ENCODE measurements at places on chromosomes 16 and 17.

GRCh38 chr17:69552986-69553667 lies 138.6 kb downstream of the MAP2K6 start:
- DNase-seq = no peak

GRCh38 chr16:81198635-81199034 lies 39.9 kb upstream of the BCO1 start:
- DNase-seq = no peak

GRCh38 chr17:63626551-63627180 lies 4.4 kb downstream of the MAP3K3 start:
- no peak for DNase-seq

- no peak for DNase-seq
Observed at GRCh38 chr17:80779336-80779735, 212.3 kb upstream of the CHMP6 start.

DNA sequence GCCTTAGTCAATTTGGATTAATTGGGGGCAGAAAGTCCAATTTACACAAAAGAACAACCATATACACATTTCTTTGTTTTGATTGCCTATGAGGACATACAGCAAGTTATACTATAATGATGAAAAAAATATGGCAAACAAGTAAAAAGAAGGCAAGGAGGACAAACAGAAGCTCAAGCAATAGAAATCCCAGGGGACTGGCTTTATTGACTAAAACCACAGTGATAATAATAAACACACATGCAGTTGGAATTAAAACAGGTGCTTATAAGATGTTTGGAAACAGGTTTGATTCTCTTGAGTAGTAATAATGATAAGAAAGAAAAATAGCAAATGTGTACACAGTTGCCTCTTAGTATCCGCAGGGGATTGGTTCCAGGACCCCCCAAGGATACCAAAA lies 176.4 kb downstream of the SHISA9 start:
- DNase-seq = no peak

- peak; percentile 20 for DNase-seq
Observed at GRCh38 chr17:45740553-45741330, 43.4 kb upstream of the CRHR1 start.

DNA sequence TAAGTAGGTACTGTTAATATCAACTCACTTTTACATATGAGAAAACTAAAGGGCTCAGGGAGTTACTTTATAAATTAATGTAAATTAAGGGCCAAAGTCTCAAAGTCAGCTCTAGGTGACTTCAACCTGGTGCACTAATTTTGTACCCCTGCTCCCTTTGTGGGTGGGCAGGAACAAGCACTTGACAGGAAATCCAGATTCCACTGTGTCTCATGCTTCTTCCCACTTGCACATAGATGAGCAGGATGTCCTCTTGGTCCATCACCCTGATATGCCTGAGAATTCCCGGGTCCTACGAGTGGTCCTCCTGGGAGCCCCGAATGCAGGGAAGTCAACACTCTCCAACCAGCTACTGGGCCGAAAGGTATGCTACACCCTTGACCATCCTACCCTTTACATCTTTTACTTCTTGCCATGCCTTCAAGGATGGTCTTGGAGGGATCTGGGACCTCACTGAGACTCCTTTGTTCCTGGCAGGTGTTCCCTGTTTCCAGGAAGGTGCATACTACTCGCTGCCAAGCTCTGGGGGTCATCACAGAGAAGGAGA lies 1.3 kb downstream of the ERAL1 start:
- no peak for DNase-seq

GRCh38 chr16:46743232-46743719 lies 4.9 kb downstream of the MYLK3 start:
- peak; percentile 42 for DNase-seq

GRCh38 chr17:39166437-39167335 lies 725 bp upstream of the ARL5C start:
- no peak for DNase-seq

- DNase-seq = no peak
Observed at GRCh38 chr16:50411034-50411433, 42.2 kb upstream of the BRD7 start.

GRCh38 chr17:13792314-13792713 lies 190.6 kb upstream of the HS3ST3A1 start:
- DNase-seq = no peak

- DNase-seq = no peak
Observed at GRCh38 chr17:65093930-65094329, 37.4 kb upstream of the GNA13 start.

- peak; percentile 40 for DNase-seq
Observed at GRCh38 chr17:57338257-57338914, 82.1 kb downstream of the MSI2 start.

DNA sequence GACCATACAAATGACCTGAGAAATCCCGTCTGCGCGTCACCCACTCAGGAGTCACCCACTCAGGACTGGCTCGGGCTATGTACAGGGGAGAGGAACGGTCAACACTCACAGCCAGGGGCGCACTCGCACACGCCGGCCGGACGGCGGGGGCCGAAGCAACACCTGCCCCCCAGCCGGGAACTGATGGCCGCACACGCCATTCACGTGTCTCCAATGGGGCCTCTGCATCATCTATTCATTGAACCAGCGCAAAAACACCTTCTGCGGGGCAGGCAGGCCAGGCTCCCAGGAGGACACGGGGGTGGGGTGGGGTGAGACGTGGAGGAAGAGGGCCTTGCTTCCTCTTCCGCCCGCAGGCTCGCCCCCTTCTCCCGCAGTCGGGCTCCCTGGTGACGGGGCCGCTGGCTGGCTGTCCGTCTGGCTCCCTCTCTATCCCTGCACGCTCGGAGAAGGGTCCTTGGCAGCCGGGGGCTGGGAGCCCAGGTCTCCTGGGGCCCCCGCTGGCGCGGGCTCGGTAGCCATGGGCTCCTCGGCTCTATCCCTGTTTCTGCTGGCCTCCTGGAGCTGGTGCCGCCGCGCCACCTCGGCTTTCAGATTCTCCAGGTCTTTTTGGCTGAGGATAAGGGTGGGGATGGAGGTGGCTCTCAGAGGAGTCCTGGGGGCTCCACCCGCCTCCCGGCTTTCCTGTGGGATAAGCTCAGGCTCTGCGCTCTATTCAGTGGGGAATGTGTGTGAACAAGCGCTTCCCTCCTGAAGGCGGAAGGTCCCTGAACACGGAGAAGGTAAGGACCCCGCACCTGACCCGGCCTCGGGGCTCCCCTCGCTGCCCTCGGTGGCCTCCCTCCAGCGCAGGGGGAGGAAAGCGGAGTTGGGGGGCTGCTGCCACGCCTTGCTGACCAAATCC lies 21.1 kb downstream of the CLUH start:
- no peak for DNase-seq

- DNase-seq = no peak
Observed at GRCh38 chr16:80317599-80318037, 223.2 kb upstream of the DYNLRB2 start.

DNA sequence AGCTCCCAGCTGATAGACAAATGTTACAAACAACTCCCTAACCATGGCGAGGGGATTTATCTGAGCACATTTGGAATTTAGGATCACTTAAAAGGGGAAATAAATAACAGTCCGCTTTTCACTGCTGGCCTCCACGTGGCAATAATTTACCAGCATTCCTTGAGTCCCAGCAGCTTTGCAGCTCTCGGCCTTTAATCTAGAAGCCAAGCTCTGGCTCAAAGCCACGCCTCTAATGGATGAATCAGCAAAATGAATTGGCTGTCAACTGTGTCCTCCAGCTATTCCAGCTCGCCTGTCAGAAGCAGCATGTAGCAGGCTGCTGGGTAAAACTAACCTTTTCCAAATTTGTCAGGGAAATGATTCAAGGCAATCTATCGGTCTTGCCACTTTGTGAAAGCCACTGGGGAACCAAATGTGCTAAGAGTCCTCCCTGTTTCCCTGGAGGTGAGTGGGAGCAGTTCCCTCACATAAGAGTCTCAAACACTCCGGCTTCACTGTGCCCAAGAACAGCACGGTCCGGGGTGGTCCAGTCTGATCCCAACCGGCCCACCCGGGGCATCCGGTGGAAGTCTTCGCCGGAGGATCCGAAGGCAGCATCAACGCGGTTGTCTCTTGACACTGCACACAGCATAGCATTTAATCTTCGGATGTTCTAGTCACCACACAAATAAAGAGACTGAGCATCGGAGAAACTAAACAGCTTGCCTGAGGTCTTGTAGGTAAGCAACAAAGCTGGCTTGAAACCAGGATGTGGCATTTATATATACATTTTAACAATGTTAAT lies 143.3 kb downstream of the PARN start:
- DNase-seq = no peak

- DNase-seq = no peak
Observed at GRCh38 chr17:62091804-62092203, 26.7 kb upstream of the MED13 start.

- no peak for DNase-seq
Observed at GRCh38 chr17:74427763-74428153, 4.1 kb upstream of the GPRC5C start.

DNA sequence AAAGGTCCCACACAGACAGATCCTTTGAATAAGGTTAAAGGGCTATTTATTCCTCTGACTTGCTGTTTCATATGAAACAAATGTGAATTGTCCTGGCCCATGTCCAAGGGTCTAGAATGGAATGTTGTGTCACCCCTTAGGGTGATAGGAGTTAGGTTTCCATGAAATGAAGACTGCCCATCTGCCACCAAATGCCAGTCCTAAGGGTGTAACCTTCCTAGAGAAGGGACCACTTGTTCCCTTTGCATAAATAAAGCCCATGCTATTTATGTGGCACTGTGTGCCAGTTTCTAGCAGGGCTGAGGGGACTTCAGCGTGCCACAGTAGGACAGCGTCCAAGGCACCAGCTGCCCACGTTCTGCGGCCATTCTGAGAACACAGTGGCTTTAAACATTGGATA lies 171.3 kb downstream of the ABCA8 start:
- no peak for DNase-seq

DNA sequence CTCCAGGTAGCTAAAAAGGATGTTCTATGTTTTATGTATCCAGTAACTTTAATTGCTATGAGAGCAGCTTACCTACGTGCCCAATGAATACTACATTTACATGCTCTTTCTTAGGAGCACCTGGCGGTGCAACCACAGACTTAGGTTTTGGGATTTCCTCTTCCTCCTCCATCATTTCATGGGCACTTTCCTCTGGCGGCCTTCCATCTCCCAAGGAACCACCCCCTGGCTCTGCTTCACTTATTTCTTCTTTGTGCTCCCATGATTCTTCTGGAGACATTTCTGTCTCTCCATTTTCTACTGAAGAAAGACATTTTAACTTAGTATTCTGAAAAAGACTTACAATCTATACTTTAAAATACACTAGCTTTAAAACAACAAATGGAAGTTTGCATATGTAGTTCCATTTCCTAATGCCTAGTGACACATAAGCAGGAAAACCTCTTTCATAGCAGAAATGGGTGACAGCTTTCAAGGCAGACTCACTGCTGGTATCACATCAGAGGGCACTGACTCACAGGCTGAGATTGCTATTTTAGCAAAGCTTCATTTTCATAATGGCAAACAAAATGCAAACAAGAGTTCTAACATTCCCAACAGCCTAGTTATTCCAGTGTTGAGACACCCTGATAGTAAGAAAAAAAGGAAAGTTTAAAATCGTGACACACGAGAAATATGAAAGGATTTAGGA lies 19.1 kb downstream of the GSPT1 start:
- DNase-seq = no peak

GRCh38 chr16:24478401-24478800 lies 61.0 kb upstream of the RBBP6 start:
- DNase-seq = no peak

DNA sequence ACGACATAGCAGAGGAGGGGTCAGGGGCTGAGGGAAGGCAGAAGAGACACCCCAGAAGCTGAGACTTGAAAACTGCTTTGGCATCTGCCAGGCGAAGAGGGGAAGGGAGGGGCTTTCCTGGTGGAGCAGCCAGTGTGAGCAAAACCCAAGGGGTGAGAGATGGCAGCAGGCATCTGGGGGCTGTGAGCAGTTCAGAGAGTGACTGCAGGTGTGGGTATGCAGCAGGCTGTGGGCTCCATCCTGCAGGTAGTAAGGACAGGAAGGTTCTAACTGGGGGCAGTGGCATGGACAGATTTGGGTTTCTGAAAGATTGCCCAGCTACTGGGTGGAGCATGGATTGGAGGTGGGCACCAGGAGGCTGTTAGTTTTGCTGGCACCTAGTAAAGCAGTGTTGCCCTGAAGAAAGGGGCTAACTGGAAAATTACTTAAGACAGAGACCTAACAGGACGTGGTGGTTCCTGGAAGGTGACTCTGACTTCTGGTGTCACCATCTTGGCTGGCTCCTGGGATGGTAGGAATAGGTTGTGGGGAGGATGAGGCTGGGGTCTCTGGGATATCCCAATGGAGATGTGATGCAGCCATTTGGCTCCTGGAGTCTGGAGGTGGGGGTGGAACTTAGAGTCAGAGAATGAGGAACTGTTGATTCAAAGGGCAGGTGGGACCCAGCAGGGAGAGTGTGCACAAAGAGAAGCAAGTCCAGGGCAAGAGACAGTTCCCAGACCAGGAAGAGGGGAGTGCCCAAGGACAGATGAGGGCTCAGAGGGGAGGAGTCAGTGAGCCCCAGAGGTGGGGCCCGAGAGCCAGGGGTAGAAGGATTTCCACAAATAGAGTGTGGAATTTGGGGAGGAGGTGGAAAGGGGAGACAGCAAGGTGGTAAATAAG lies 11.2 kb downstream of the BCL7C start:
- no peak for DNase-seq

- no peak for DNase-seq
Observed at GRCh38 chr17:965311-965989, 14.1 kb downstream of the NXN start.

GRCh38 chr17:73257516-73257915 lies 4.2 kb downstream of the CPSF4L start:
- DNase-seq = no peak

DNA sequence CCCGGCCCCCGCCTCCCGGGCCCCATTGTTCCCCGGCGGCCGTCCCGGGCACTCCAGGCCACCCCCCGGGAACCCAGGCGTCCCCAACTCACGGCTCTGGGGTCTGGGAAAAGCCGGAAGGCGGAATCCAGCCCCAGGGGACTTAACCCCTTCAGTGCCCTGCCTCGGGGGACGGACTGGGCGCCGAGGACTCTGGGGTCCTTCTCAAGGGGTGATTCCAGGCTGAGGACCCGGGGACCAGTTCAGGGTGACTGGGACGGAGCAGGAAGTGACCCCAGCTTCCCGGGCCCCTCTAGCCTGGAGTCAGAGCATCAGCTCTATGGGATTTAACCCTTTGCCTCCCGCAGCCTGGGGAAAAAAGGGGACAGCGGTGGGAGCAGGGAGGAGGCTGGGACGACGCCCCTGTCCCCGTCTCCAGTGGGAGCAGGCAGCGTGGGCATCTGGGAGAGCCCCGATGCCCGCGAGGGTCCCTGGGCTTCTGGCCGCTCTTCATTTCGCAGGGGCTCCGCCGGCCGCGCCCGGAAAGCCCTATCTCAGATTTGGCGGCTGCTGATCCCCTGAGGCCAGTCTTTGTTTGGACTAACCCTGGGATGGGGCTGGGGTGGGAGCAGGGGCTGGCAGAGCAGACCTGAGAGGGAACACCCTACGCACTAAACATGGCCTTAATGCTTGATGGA lies at the start of gene ZNF629:
Gene ZNF629, minus strand, starts transcription at position 270 of the 677 bp plus-strand sequence. CDS start 2,723 bp downstream, outside the sequence.
- no peak for DNase-seq

- no peak for DNase-seq
Observed at GRCh38 chr16:73032541-73033270, 15.2 kb downstream of the ZFHX3 start.

- DNase-seq = no peak
Observed at GRCh38 chr17:6420173-6420641, 14.7 kb downstream of the AIPL1 start.

Data from GM18507 (cell line).